ENCODE measurements at places on chromosomes 7 and 10. TPM values are rescaled to one million over a fixed set of nuclear protein-coding genes. Genes with fewer than 3 reads are reported as not detected.

Gene STRA8
- not detected for total RNA-seq

Gene NUDT13
- 1.6 TPM for total RNA-seq

Gene CTAGE4
- 0.18 TPM for total RNA-seq

Gene SLC13A4
- total RNA-seq: not detected

Gene TAS2R4
- 0.90 TPM for total RNA-seq

Gene STEAP2
- 0.81 TPM for total RNA-seq

Gene EEF1AKMT2
- 13.9 TPM for total RNA-seq

Data from endothelial cell of coronary artery (primary cell).